ENCODE measurements at places on chromosomes 2 and 18. TPM values are rescaled to one million over a fixed set of nuclear protein-coding genes. Genes with fewer than 3 reads are reported as not detected.

TRMT61B gene
- total RNA-seq = 13.0 TPM

FBLN7 gene
- total RNA-seq = 2.0 TPM

ATG4B gene
- 62.7 TPM for total RNA-seq

OR6B2 gene
- not detected for total RNA-seq

DNA sequence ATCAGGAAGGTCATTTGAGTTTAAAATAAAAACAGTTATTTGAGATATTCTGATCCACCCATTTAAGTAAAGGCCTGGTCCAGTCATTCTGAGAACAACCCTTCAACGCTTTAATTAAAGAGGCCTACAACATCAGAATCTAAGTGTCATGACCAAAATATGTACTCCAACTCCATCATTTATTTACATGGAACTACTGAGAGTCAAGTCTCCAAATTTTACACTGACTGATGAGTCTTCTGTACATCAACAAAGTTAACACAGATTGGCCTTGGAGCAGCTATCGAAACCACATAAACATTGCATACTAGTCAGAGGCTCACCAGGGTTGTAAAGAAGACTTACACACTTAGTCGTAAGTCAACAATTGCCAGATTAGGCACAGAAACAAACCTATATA is 37.1 kb downstream of the PIEZO2 start:
- H3K27me3 ChIP-seq = no peaks in the 10 kb centered on the region
- H3K4me3 ChIP-seq = no peak overlapping the region
- no peaks in the 10 kb centered on the region for H3K4me1 ChIP-seq
- H3K27ac ChIP-seq = no peak overlapping the region
- H3K36me3 ChIP-seq = no peaks in the 10 kb centered on the region
- no peak for DNase-seq

- peaks cover 20% of the 10 kb centered on the region for H3K36me3 ChIP-seq
- no peak overlapping the region for H3K4me3 ChIP-seq
- H3K4me1 ChIP-seq = no peaks in the 10 kb centered on the region
- H3K27ac ChIP-seq = no peak overlapping the region
Measured at GRCh38 chr2:20025065-20025786, 12.8 kb upstream of the MATN3 start.

DNA sequence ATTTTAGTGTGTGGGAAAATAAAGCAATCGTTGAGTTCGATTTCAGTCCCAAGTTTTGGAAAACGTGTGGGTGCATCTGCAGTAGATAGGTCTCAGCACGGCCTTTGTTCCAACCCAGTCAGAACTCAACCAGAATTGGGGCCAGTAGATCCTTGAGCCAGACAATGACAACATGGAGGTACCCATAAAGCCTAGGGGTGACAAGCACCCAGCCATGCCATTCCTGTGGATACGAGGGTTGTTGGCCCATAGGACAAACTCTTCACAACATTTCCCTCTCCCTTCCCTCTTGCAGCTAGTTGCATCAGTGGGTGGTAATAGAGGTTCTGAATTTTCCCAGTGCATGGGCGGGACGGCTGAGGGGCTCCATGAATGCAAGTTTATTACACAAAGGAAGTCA is 60.1 kb downstream of the ST3GAL5 start:
- no peaks in the 10 kb centered on the region for H3K27me3 ChIP-seq
- H3K4me1 ChIP-seq = peaks cover 4% of the 10 kb centered on the region
- H3K4me3 ChIP-seq = no peak overlapping the region
- H3K27ac ChIP-seq = no peak overlapping the region

DNA sequence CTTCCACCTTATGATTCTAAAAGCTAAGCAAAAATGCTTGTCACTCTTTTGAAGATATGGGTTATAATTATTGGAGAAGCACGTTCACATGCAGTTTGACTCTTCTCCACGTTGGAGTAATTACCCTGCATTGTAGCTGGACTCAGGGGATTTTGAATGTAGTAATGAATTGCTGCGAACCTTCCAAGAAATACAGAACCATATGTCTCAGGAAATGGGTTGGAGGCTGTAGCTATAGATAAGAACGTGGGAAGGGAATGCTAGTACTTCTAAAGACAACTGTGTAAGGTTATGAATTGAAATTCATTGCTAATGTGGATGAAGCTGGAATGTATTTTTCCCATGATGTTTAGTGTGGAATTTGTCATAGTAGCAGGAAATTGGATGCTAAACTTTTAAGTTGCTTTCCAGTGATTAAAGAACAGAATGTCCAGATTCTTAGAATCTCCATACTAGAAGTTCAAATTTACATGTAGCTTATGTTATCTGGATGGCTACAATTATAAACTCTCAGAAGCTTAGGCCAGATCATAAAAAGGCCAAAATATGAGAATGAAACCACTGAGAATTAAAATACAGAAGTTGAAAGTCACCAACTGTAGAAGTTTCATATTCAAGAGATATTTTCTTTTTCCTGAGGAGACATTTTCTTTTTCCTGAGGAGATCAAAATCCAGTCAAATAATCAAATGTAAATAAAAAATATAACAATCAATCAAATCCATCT is 27.3 kb upstream of the SPOPL start:
- H3K4me1 ChIP-seq = peaks cover 9% of the 10 kb centered on the region
- H3K4me3 ChIP-seq = no peak overlapping the region
- DNase-seq = no peak
- H3K36me3 ChIP-seq = no peaks in the 10 kb centered on the region
- H3K27ac ChIP-seq = no peak overlapping the region

DNA sequence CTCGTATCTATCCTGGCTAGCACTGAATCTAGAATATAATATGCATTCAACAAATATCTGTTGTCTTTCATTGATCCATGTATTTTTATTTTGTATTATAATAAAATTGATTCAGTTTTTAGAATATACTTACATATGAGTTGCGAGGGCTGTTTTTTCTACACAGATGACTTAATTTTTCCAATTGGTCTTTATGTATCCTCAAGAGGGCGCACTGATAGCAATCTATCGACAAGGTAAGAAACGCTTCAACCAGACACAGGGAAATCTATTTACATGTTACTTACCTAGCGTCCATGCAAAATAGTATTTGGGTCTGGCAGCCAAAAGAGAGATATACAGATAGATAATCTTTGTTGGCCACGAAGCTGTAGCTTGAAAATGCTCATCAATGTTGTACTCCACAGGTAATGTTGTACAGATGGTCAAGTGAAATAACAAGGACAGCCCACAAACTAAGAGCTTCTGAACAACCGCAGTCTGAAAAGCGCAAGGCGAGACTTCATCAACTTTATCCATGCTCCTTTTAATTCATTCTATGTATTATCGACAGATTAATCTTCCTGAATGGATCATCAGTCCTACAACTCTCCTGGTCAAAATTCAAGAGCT is 35.5 kb upstream of the KIDINS220 start:
- H3K4me3 ChIP-seq = no peak overlapping the region
- H3K36me3 ChIP-seq = no peaks in the 10 kb centered on the region
- H3K27ac ChIP-seq = no peak overlapping the region
- H3K4me1 ChIP-seq = no peaks in the 10 kb centered on the region
- H3K27me3 ChIP-seq = no peaks in the 10 kb centered on the region
- no peak for DNase-seq

DNA sequence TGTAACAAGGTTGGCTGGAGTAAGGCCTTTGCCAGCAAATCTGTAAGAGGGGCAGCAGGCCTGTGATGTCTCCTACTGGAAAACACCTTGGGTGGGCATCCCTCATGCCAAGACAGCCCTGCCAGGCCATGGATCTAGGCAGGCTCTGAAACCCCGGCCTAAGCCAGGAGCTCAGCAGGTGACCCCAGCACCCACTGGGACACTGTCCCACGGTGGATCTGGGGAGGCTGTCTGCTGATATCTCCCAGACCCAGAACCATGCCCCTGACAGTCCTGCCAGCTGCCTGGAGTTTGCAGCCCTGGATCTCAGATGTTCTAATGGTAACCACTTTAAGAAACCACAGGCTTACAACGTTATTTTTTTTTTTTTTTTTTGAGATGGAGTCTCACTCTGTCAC is 117.7 kb downstream of the ZNF516 start:
- H3K4me3 ChIP-seq = no peak overlapping the region
- no peak overlapping the region for H3K27ac ChIP-seq
- peaks cover 7% of the 10 kb centered on the region for H3K4me1 ChIP-seq
- DNase-seq = no peak
- H3K36me3 ChIP-seq = peaks cover 26% of the 10 kb centered on the region
- H3K27me3 ChIP-seq = no peaks in the 10 kb centered on the region

DNA sequence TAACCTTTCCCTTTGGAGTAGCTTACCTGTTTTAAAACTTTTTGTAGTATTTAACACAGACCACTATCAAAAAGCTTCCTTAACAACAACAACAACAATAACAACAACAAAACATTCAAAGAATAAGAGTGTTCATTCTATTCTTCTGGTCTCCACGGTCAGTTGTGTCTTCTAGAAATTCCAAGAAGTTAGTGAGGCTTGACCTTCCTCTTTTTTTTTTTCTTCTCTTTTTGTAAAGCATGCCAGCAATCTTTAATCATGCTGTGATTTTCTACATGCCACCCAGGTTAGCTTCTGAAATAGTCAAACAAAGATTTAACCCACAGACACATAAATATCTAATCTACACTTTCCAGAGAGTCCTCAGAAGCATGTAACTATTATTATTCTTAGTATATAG is 28.4 kb upstream of the KLHL14 start:
- no peak overlapping the region for H3K4me3 ChIP-seq
- no peak overlapping the region for H3K27ac ChIP-seq
- no peak for DNase-seq
- no peaks in the 10 kb centered on the region for H3K36me3 ChIP-seq
- H3K4me1 ChIP-seq = no peaks in the 10 kb centered on the region
- no peaks in the 10 kb centered on the region for H3K27me3 ChIP-seq

GRCh38 chr2:127514485-127514884 is 11.8 kb downstream of the IWS1 start:
- no peak overlapping the region for H3K4me3 ChIP-seq
- no peak overlapping the region for H3K27ac ChIP-seq
- H3K36me3 ChIP-seq = peaks cover 33% of the 10 kb centered on the region
- DNase-seq = no peak
- no peaks in the 10 kb centered on the region for H3K27me3 ChIP-seq

Data from lower lobe of right lung (tissue), 2 donors.